Smooth muscle cell of the brain vasculature (primary cell): ENCODE measurements at places on chromosomes 13 and 19.
A peak's percentile ranks its signal among the peaks of the same experiment; 100 is the strongest.

GRCh38 chr13:43293986-43294385 lies 270.6 kb downstream of the DNAJC15 start:
- DNase-seq, result no peak

GRCh38 chr13:51938454-51938853 lies 72.8 kb downstream of the ATP7B start:
- no peak for DNase-seq

GRCh38 chr13:42766016-42766415 lies 15.4 kb upstream of the FAM216B start:
- no peak for DNase-seq

DNA sequence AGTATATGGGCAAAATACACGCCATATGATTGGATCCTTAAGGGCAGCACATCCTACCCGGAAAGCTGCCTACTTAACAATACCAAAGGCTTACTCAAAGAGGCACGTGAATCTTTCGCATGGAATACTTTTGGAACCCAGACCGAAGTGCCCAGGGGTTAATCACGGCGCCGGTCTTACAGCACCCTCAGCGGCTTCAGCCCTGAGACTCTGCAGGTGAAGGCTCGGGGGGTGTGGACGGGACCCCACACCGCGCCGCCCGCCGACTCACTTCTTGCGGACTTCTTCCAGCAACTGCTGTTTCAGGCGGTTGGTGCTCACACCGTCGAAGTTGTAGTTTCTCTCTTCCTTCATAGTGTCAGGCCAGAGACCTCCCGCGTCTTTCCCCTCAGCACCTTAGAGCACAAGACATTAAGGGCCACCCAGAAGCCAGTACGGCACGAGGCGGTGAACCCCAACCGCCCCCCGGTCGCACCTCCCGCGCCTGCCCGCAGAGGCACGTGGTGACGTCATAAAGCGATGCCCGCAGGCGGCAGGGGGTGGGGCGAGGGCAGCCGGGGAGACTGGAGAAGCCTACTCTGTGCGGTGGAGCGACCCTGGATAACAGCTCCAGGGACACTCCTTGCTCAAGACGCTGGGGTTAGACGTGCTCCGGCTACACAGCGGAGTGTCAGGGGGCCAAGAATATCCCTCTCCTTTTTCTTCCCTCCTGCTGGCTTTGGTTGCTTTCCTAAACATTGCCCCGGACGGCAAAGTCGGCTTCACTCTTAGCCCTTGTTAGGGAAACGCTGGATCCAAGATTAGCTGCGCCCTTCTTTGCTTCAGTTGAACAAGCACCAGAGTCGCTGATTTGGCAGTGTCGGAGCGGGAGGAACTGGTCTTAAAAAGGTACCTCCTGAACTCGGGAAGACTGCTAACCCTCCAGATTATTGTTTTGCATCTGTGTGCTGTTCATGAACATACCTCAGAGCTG lies at the start of gene CCDC169:
CCDC169 (minus strand) TSS at position 449 of the 973 bp plus-strand sequence; CDS start at position 354, 95 bp downstream.
- no peak for DNase-seq

GRCh38 chr13:95833719-95834118 lies 156.8 kb downstream of the DNAJC3 start:
- no peak for DNase-seq

DNA sequence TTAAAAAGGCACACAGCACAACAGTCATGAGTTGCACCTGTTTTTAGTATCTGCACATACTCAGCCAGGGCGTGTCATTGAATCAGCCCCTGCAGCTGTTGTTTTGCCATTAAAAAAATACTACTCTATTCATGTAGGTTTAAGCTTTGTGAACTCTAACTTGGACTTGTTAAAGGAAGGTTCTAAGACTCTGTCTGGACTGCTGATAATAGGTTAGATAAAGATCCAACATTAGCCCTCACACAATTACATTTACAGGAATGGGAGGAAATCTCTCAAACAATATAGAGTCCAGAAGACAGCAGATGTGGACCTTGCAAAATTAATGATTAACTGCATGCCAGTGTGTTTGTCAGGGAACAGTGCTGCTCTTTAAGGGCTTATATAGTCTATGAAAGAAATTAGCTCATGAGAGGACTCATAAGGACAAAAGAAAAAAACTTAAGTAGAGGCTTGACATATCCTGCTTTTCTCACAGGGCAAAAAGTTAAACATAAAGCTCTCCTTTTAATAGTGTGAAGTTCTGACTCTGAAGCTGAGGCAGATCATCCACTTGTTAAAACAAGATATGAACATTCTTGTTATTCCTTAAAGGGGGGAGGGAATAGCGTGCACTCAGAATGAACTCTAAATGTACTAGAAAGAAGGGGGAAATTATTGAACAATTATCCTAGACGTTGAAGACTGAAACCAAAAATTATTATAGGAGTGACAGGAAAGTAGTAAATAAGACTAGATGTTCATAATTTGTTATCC lies 243.6 kb downstream of the NDFIP2 start:
- DNase-seq, result no peak

DNA sequence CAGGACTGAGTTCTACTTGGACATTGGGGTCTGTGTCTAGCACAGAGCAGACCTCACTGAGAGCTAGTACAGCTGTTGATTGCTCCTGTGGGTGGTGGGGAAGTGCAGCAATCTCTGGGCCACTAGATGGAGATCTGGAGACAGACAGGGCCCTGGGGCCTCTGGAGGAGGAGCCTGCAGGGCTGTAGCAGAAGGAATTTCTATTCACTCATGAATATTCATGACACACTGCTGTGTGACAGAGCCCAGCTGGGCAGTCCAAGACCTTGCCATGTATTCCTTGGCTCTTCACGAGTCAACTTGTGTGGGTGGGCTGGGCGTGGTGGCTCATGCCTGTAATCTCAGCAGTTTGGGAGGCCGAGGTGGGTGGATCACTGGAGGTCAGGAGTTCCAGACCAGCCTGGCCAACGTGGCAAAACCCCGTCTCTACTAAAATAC lies 37.5 kb downstream of the SUGP2 start:
- peak; percentile 28 for DNase-seq

GRCh38 chr13:95643936-95644598 lies 439 bp downstream of the DZIP1 start:
- DNase-seq, result no peak

- DNase-seq, result no peak
These were observed 17.8 kb upstream of the TMEM255B start for GRCh38 chr13:113741191-113741668.

GRCh38 chr13:29745704-29746103 lies 104.7 kb downstream of the UBL3 start:
- DNase-seq, result no peak

DNA sequence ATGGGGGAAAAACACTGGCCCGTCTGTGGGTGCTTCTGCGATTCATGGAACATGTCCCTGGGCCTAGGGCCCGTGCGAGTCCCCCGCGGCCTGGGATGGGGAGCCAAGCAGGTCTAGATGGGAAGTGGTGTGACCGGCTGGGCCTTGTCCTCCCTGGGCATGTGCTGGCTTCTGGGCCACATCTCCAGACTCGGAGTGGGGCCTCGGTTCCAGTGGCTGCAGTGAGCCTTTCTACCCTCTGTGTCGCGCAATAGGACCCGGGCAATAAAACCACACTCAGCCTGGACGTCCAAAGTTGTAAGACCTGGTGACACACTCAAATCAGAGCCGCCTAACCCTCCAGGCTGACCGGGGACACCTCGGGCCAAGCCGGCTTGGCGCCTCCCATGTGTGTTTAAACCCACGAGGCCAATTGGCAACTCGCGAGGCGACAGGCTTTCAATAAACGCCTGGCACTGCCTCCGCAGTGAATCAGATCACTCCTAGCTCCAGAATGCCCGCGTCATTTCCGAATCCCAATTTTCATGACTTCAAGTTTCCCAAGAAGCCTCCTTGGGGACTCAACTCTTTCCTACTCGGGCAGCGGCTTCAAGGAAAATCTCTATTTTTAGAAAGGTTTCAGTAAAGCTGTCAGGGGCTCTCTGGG lies 57.3 kb downstream of the KLF2 start:
- DNase-seq, result no peak

DNA sequence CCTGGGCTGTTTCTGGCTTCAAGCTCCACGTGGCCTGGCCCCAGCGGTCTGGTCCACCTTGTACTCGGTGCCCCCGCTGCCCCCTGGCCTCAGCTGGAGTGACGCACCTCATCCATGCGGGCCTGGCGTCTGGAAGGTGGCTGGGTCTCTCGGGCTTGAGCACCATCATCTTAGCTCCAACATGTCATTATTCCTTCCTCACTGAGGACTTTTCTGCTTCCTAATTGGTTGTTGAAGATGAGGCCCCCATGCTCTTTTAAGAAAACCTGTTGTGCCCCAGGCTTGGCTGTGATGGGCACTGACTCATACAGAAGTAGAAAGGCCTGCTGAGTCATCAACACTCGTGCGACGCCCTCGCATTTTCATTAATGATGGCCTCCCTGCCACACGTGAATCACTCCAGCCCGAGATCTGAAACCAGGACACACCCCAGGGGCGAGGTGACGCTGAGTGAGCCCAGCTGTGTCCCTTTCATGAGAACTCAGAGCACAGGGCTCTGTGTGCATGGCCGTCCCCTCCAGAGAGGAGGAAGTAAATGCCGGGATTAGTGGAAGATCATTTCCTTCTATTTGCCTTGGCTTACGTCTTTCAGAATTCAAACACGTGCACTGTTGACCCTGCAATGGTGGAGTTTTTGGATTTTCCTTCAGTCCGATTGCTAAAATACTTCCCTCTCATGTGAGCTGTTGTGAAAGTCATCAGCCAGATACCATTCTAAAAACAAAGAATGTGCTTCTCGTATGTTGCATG lies 14.0 kb upstream of the GJA3 start:
- no peak for DNase-seq

DNA sequence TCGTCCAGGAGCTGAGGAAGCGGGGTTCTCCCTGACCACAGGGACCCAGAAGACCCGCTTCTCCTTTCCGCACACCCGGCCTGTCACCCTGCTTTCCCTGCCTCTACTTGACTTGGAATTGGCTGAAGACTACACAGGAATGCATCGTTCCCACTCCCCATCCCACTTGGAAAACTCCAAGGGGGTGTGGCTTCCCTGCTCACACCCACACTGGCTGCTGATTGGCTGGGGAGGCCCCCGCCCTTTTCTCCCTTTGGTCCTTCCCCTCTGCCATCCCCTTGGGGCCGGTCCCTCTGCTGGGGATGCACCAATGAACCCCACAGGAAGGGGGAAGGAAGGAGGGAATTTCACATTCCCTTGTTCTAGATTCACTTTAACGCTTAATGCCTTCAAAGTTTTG lies 18.9 kb downstream of the VASP start:
- no peak for DNase-seq

GRCh38 chr19:1807030-1807694 lies 4.9 kb downstream of the ATP8B3 start:
- DNase-seq, result no peak

DNA sequence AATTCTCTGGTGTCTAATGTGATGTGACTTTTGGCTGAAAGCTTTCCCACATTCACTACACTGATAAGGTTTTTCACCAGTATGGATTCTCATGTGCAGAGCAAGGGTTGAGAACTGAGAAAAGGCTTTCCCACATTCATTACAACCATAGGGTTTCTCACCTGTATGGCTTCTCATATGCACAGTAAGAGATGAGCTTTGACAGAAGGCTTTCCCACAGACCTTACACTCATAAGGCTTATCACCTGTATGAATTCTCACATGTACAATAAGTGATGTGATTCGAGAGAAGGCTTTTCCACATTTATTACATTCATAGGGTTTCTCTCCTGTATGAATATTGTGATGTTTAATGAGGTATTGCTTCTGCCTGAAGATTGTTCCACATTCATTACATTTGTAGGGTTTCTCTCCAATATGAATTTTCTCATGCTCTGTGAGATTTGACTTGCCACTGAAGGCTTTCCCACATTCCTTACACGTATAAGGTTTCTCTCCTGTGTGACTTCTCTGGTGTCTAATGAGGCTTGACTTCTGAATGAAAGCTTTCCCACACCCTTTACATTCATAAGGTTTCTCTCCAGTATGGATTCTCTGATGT lies 14.0 kb downstream of the ZNF260 start:
- DNase-seq, result no peak

DNA sequence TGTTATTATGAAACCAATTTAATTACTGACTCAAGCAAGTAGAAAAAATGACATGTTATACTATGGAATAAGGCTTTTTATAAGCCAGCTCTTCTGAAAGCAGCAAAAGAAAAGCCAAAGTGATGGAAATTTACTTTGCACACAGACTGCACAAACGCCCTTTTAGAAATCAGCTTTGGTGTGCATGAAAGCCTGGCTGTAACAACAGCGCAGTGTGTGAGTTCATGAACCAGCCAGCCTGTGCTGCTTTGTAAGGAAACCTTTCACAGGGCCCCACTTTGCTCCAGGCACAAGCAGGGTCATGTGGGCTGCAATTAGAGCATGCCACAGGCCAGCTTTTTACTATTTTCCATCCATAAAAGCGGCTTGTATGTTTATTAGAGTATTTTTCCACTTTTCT lies 13.6 kb upstream of the IFT88 start:
- DNase-seq, result no peak

DNA sequence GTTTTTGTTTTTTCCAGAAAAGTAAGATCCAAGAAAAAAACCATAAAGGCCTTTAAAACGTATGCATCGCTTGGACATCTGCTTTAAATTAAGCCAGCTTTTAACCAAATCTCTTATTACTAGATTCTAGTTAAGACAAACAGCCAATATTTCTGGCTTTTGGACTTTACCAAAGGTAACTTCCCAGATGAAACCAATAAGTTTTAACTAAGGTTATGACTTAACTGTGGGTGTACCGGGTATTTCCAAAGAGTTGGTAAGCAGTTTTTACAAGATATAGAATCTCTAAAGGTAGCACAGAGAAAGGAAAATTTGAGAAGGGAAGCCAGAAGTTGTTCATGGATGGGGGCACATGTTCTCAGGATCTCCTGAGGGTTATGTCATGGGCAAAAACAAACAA lies 34.0 kb downstream of the CEACAM1 start:
- no peak for DNase-seq

DNA sequence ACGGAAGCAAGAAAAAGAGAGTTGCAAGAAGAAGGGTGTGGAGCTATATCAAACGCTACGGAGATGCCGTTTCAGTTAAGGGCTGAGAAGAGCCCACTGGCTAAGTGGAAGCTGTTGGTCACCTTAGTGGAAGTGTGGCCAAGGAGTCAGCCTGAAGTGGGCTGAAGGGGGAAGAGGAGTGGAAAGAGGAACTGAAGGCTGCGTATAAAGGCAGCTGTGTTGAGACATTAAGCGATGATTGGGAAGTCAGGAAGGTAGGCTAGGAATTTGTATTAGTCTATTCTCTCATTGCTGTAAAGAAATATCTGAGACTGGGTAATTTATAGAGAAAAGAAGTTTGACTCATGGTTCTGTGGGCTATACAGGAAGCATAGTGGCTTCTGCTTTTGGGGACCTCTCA lies 14.1 kb upstream of the FRY start:
- no peak for DNase-seq
